ENCODE measurements at places on chromosomes 5 and 9. TPM values are rescaled to one million over a fixed set of nuclear protein-coding genes. Genes with fewer than 3 reads are reported as not detected.

Gene ZCCHC9
- 20.0 TPM for total RNA-seq

Gene SLC22A4
- 0.75 TPM for total RNA-seq

Gene OTP
- total RNA-seq, result not detected

Gene TLX3
- total RNA-seq, result 0.87 TPM

Gene PFN3
- total RNA-seq, result not detected

Gene LSM11
- total RNA-seq, result 3.0 TPM

Gene WNT8A
- not detected for total RNA-seq

Gene ENDOG
- total RNA-seq, result 57.6 TPM

Gene SPATA6L
- 1.7 TPM for total RNA-seq

Gene PANK3
- total RNA-seq, result 43.3 TPM

Gene SVEP1
- 0.29 TPM for total RNA-seq

Gene CDH9
- total RNA-seq, result not detected

Gene PCDHGA10
- total RNA-seq, result 0.58 TPM

Gene ZNF189
- 8.2 TPM for total RNA-seq

Gene PCDHGA1
- 0.75 TPM for total RNA-seq

Gene DENND4C
- 32.4 TPM for total RNA-seq
